GM23248 (cell line): ENCODE measurements at places on chromosomes 1 and 21. TPM values are rescaled to one million over a fixed set of nuclear protein-coding genes. Genes with fewer than 3 reads are reported as not detected.

Gene SPRR2D
- not detected in 2 replicates for total RNA-seq

Gene RNF186
- not detected in 2 replicates for total RNA-seq

Gene HES5
- total RNA-seq, result 1.1 TPM in 1 of 2 replicates, not detected in the other

Gene BRDT
- total RNA-seq, result not detected in 2 replicates

DNA sequence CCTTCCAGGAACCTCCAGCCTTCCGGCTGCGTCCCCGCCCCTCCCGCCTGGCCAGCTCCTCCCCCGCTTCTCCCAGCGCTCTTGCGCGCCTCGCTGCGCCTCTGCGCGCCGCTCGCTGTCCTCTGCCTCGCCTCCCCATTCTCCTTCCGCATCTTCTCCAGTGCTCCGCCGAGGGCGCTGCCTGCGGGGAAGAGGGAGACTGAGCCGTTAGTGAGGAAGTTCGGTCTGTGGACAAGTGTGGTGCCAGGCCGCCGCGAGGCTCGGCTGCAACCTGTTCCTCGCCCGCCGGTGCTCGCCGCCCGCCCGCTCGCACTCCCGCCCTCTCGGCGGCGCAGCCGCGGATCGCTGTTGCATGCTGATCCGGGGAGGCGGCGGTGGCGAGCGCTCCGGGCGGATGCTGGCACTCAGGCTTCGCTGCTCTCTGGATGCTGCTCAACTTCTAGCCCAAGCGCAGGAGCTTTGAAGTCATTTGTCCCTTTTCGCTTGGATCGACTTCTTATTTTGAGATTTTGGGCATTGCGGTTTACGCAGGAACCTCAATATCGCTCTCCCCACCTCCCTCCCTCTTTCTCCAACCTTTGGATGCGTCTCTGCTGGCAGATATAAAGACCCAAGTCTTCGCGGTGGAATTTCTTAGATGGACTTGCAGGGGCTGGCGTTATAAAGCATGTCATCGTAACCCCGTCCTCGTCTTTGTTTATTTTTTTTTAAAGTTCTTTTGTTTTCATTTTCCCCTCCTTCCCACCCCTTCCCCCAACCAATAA is 614 bp upstream of the CACNA1E start:
- no peaks in the 10 kb centered on the region for H3K4me1 ChIP-seq
- peaks cover 68% of the 10 kb centered on the region for H3K27me3 ChIP-seq
- H3K36me3 ChIP-seq, result no peaks in the 10 kb centered on the region
- H3K4me3 ChIP-seq, result peak overlapping the region; percentile 57

GRCh38 chr1:184838504-184838951 is 83.9 kb upstream of the EDEM3 start:
- no peaks in the 10 kb centered on the region for H3K36me3 ChIP-seq
- peak; percentile 99 for DNase-seq
- peak overlapping the region; percentile 29 for H3K4me3 ChIP-seq
- H3K4me1 ChIP-seq, result peaks cover 27% of the 10 kb centered on the region
- peak overlapping the region; percentile 68 for H3K27ac ChIP-seq

- DNase-seq, result peak; percentile 57
- peaks cover 18% of the 10 kb centered on the region for H3K4me1 ChIP-seq
- peak overlapping the region; percentile 49 for H3K27ac ChIP-seq
- no peak overlapping the region for H3K4me3 ChIP-seq
- H3K36me3 ChIP-seq, result no peaks in the 10 kb centered on the region
These were observed 23.8 kb upstream of the CPLANE2 start for GRCh38 chr1:16260814-16261213.

DNA sequence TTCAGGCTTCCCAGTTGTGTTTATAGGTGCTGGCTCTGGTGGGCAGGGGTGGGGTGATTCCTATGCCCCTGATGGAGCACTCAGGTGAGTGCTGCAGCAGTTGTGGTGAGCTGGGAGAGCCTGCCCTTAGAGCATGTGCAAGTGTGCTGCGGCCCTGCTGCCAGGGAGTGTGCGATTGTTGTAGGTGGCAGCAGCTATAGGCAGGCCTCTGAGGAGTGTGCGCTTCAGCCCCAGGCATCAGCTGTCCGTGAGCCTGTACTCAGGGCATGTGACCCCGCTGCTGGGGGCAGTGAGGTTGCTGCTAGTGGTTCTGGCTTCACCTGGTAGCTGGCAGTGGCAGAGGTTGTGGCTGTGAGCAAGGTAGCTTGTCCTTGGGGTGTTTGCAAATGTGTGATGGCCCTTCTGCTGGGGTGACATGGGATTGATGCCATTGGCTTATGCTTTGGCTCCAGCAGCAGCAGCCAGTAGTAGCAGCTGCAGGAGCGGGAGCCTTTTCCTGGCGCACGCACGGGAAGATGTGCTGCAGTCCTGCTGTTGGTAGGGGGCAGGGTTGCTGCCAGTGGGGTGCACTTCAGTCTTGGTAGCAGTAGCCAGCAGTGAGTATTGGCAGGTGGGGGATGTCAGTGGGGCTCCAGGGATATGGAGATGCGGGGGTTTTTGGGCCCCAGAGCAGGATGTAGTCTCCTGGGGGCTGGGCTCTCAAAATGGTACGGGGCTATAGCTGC is 37.7 kb downstream of the SYCP1 start:
- no peak overlapping the region for H3K4me3 ChIP-seq
- no peak for DNase-seq
- H3K36me3 ChIP-seq, result no peaks in the 10 kb centered on the region

DNA sequence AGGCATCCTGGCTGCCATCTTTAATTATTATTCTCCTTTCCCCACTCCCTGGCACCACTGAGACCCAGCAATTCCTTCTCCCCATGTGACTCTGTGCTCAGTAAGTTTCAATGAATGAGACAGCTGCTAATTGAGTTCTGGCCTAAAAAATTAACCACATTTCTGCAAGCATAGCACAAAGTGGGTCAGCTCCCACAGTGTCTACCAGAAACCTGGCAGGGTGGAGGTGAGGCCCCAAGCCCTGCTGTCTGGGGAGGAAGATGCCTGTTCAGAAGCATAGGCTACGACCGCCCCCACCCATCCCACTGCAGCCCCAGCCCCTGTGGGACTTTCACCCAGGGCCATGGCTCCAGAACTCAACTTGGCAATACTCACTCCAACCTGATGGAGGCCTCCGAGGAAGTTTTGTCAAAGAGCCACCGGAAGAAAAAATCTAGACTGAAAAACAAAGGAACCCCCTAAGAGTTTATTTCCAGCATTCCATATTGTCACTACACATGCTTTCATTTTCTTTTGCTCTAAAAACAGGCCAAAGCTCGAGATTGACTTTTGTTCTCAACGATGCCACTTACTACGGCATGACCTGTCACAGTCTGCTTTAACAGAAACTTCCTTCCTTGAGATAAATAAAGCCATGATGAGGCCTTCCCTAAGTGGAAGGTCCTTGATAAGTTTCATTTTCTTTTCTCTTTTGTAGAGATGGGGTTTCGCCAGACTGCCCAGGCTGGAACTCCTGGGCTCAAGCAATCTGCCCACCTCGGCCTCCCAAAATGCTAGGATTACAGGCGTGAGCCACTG is 26.5 kb downstream of the TMEM63A start:
- H3K36me3 ChIP-seq, result peaks cover 6% of the 10 kb centered on the region; the same call in 1 of the 2 replicates
- DNase-seq, result no peak
- no peaks in the 10 kb centered on the region for H3K27me3 ChIP-seq
- no peak overlapping the region for H3K27ac ChIP-seq
- no peaks in the 10 kb centered on the region for H3K4me1 ChIP-seq
- no peak overlapping the region for H3K4me3 ChIP-seq

DNA sequence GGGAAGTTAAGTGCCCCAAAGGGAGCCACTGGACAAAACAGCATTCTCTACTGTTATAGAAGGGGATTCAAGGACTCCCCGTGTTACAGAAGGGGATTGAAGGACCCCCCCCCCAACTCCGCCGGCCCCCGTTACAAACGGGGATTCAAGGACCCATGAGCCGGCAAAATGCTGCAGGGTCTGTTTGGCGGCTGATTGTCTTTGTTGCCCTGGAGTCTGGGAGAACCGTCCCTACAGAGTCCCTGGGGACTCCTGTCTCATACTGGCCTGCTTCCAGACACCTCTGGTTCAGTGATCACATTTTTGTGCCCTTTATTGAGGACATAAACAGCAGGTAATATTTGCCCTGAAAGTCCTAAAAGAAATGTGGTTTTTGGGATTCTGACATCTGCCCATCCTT is 96.4 kb downstream of the SYF2 start:
- no peak overlapping the region for H3K4me3 ChIP-seq
- DNase-seq, result no peak
- peaks cover 68% of the 10 kb centered on the region for H3K27me3 ChIP-seq
- H3K4me1 ChIP-seq, result no peaks in the 10 kb centered on the region
- H3K27ac ChIP-seq, result no peak overlapping the region
- no peaks in the 10 kb centered on the region for H3K36me3 ChIP-seq

DNA sequence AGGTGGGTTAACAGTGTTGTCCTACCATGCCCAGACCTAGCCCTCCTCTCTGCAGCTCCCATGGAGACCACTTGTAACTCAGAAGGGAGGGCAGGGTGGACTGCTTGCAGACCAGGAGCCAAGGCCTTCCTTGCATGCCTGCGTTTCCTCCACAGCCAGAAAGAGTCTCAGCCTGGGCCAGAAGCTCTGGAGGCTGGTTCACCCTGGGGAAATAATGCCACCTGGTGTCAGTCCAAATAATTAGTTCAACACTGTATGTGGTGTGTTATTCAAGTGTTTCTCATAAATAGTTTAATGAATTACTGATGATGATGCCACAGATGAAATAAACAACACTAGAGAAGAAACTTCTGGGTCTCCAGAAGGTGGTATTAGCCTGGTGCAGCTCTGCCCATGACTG is 16.9 kb upstream of the VANGL1 start:
- no peak overlapping the region for H3K27ac ChIP-seq
- no peak for DNase-seq
- no peaks in the 10 kb centered on the region for H3K27me3 ChIP-seq
- no peak overlapping the region for H3K4me3 ChIP-seq
- H3K4me1 ChIP-seq, result no peaks in the 10 kb centered on the region

- no peak overlapping the region for H3K27ac ChIP-seq
- peaks cover 1% of the 10 kb centered on the region; the same call in 1 of the 2 replicates for H3K27me3 ChIP-seq
These were observed 259 bp downstream of the KCNT2 start for GRCh38 chr1:196607981-196608380.

DNA sequence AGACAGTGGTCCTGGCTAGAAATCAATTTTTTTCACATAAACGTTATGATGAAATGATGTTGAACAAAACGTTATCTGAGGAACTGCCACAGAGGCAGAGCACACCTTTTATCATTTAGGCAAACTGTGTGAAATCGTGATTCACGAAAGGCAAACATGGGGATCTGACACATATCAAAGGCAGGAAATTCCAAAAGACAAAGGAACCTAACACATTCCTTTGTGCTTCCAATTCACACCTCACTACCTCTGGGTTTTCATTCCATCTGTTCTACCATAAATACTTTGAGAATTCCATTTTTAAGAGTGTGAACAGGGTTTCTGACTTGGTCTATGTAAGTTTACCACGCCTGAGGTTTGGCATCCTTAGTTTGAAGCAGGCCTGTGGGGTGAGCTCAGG is 119.5 kb upstream of the KRTAP19-8 start:
- H3K4me1 ChIP-seq, result peaks cover 21% of the 10 kb centered on the region
- no peaks in the 10 kb centered on the region for H3K36me3 ChIP-seq
- no peak overlapping the region for H3K27ac ChIP-seq
- H3K27me3 ChIP-seq, result no peaks in the 10 kb centered on the region
- no peak overlapping the region for H3K4me3 ChIP-seq

GRCh38 chr21:45135122-45135521 is 60.7 kb downstream of the ADARB1 start:
- no peak for DNase-seq
- H3K27ac ChIP-seq, result no peak overlapping the region
- H3K4me3 ChIP-seq, result no peak overlapping the region
- no peaks in the 10 kb centered on the region for H3K36me3 ChIP-seq
- H3K27me3 ChIP-seq, result no peaks in the 10 kb centered on the region
- peaks cover 35% of the 10 kb centered on the region for H3K4me1 ChIP-seq
